ENCODE measurements at places on chromosomes 7 and 10.

DNA sequence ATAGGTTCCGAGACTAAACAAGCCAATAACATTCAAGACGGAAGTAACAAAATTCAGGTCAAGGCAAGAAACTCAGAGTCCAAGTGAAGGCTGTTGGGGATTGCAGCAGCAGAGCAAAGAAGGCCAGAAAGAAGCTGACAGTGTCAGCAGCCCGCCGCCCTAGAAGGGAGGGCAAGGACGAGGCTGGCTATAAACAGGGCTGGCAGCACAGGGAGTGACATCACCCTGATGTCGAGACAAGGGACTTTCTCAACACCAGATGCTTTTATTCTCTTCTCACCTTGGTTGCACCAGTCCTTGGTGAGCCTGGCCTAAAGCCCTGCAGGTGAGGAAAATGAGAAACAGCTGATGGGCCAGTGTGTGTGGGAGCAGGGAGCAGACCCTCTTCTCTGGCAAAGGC, 687.7 kb upstream of the NRP1 start:
- DNase-seq: no peak

DNA sequence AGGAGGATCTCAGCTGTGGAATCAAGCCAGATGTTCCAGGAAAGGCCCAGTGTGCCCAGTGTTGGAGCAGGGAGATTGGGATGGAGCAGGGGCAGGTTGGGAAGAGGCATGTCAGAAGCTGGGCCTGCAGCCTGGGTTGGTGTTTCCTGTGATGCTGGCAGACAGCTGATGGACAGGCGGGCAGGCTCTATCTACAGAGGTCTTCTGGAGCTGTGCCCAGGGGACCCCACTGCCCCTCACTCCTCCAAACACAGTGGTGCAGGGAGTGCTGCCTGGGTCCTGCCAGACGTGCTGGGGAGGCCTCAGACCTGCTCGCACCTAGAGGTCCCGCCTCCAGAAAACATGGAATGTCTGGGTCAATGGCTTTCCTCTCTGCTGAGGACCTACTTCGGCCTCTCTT, 182.9 kb upstream of the TCERG1L start:
- DNase-seq: no peak

DNA sequence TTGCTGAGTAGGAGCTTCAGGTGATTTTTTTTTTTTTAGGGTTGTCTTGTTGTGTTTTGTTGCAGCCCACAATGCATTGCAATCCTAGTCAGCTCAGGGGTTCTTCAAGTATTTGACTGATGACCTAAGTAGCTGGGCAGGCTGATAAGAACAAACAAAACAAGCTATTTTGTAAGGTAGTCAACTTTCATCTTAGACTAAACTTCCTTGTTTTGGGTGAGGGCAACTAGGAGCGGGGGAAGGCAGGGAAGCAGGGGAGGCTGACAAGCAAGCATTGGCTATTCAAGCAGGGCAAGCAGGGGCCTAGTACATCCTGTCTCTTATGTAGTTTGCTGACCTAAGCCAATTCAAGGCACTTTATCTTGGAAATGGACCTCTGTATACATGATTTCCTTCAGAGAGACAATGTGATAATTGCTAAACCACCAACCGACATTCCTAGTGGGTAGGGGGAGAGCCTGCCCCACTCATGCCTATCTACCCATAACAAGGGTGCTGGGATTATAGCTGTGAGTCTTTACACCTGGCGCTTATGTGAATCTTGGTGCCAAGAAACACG, 163.3 kb upstream of the PRKCQ start:
- no peak for DNase-seq

DNA sequence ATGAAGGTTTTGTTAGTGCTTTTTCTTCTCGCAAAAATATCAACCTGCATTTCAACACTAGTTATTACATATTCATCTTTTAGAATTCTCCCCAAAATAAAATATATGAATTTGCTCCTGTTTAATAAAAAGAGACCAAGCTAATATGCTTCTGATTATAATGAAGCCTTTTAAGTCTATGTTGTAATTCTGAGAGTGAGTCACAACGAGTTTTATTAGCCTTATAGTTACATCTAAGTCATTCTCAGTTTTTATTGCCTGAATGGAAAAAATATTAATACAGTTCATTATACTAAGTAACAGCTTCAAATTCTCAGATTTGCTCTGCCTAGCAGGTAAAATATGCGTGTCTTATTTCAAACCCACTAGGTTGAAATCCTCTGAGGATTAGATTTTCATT, 152.4 kb upstream of the CELF2 start:
- no peak for DNase-seq

GRCh38 chr7:43196379-43196778, 83.9 kb downstream of the HECW1 start:
- no peak for DNase-seq

DNA sequence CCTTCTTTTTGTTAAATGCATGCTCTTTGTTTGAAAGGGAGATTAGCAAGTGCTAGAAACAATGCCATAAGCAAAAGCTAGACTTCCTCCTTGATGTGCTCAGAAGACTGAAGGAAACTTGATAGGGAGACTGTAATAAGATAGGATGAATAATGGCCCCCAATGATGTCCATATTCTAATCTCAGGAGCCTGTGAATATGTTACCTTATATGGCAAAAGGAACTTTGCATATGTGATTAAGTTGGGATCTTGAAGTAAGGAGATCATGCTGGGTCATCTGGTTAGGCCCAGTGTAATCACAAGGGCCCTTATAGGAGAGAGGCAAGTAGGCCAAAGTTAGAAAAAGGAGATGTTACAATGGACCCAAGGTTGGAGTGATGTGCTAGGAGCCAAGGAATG, 13.6 kb upstream of the LIPM start:
- no peak for DNase-seq

GRCh38 chr10:118304521-118304920, 37.6 kb downstream of the FAM204A start:
- DNase-seq: no peak

DNA sequence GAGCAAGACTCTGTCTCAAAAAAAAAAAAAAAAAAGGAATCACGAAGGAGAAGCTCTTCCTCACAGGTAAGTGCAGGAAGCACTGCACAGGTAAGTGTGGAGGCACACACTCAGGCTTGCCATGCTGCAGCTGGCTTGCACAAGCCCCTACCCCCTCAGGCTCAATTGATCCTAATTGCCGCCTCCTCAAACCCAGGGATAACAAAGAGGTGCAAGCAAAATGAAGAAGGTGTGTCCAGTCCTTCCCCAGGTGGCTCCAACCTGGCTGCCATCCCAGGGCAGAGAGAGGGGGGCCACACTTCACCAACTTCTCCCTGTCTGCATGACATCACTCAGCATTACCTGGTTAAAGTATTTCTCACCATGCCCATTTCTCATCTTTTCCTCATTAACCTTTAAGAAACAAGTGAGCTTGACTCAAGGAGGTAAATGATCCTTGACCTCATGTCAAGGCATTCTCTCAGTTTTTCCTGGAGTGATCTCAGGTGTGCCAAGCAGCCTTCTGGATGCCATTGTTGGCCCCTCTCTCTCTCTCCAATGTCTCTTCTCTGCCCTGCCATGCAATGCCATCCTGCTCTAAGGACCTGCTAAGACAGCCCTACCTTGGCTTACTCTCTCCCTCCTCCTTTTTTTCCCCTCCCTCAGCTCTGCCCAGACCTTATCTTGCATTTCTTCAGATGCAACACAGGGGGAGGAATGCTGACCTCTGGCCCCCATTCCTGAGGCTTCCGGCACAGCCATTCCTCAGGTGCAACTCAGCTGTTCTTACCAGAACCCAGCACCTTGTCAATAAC, 13.0 kb upstream of the TRPV6 start:
- DNase-seq: no peak
